ENCODE measurements at places on chromosomes 2 and 18. TPM values are rescaled to one million over a fixed set of nuclear protein-coding genes. Genes with fewer than 3 reads are reported as not detected.

The EIF2AK2 gene
- 18.6 TPM for polyA plus RNA-seq

DNA sequence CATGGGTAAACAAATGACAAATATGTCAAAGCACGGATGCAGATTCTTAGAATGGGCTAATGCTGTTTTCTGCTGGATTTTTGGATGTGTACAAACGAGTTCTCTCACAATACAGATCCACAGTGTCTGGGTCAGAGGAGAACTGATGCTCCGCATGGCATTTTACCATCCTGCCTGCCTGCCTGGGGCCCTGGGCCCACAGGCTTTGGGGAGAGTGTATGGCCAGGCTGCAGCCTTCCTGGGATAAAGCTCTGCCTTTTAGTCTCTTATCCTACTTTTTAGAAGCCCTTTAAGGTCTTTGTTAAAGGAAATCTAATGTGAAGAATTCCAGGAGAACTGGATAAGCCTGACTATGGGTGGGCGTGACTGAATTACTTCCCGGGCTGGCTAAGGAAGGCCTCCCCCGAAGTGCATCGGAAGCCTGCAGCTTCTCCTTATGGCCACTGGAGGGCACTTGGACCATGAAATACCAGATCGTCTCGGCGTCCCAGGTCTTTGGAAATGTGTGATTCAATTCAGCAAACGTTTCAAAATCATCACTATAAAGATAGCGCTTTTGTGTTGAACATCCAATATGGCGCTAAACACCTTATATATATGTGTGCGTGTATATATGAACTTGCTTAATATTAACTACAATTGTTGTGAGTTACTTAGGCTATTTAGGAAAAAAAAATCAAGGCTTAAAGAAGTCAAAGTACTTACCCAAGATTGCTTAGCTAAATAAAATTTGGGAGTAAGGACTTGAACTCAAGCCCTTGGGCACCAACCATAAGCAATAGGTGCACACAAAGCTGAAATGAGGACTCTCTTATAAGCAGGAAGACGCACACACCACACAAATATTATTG, 15.2 kb upstream of the DNPEP start:
- peak; percentile 17 for DNase-seq

The MTLN gene
- polyA plus RNA-seq, result 45.6 TPM

The SPTBN1 gene
- 33.8 TPM for polyA plus RNA-seq

GRCh38 chr2:215697003-215697402, 261.1 kb upstream of the FN1 start:
- no peak for DNase-seq

The CFAP221 gene
- 0.12 TPM for polyA plus RNA-seq

Data from BJ (cell line).